Inflammatory macrophage (primary cell): ENCODE measurements at places on chromosomes 2 and 18.
A peak's percentile ranks its signal among the peaks of the same experiment; 100 is the strongest.

DNA sequence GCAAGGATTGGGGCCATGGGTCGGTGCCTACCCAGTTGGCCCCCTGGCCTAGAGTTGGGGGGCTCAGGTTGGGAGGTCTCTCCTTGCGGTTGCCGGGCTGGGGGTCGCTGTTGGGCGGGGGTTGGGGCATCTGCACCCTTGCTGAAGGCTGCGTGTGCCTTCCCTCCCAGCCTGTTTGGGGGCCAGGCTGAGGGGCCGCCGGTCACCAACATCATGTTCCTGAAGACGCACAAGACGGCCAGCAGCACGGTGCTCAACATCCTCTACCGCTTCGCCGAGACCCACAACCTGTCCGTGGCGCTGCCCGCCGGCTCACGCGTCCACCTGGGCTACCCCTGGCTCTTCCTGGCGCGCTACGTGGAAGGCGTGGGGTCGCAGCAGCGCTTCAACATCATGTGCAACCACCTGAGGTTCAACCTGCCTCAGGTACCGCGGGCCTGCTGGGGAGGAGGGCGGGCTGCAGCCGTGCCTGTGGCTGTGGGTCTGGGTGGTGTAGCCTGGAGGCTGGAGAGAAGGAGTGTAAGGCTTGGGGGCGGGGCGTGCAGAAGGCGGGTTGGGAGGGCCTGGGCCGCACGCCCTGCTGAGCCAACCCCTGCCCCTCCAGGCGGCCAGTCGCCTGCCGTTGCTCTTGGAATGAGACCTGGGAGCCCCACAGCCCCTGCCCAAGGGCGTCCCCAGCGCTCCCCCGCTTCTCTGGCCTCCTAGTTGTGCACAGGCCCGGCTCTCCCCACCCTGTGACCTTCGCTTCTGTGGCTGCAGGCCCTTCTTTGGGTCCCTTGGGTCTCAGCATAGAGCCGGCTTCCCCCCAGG, 7.2 kb upstream of the NEU4 start:
- no peak for DNase-seq

DNA sequence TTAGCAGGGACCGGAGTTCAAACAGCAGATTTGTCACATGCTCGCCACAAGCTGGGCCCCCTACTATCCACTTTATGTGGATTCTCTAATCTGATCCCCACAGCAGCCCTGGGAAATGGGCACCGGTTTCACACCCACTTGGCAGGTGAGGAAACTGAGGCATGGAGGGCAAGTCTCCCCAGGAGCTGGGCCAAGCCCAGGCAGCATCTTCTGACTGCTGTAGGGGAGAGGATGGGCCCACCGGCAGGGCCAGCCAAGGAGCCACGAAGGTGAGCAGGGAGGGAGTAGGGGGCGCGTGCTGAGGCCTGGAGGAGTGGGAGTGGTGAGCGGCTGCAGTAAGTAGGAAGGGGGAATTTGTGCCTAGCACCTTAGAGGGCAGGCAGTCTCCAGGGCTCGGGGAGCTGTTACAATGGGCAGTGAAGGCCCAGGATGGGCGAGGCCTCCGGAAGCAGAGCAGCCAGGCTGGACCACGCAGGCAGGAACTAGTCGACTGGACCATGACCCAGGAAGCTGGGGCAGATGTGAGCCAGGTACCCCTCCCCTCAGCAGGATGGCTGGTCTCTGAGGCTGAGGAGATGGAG, 37.1 kb downstream of the COA5 start:
- DNase-seq = no peak

GRCh38 chr18:60120231-60120750, 220.5 kb downstream of the PMAIP1 start:
- no peak for DNase-seq

- DNase-seq = no peak
These were observed 142.6 kb upstream of the FHL2 start for GRCh38 chr2:105541189-105542050.

DNA sequence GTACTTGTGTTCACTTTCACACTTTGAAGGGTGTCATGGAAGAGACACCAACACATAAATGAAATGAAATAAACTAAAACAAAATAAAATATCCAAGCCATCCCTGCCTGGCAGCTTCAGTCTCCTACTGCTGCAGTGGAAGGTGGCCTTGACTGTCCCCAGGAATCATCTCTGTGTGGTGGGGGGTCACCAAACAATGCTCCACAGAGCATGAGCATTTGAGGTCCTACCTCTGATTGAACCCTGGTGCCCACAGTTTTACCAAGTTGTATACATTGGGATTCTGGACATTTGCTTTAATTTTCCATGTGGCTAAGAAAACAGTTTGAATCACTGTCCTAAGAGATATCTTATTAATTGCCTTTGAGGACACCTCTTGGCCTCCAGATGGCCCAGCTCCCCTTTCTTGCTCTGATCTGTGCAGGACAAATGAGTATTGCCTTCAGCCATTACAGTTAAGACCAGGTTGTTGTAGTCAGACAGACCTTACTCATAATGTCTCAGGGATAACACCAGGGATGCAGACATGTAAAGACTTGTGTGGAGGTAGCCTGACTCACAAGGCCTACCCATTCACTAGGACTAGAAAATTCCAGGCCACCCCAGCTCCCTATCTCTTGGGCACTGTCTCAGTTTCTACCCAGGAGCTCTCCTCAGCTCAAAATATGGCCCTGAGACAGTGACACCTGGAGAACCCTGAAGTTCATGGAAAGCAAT, 195.0 kb downstream of the MYCN start:
- DNase-seq = no peak

DNA sequence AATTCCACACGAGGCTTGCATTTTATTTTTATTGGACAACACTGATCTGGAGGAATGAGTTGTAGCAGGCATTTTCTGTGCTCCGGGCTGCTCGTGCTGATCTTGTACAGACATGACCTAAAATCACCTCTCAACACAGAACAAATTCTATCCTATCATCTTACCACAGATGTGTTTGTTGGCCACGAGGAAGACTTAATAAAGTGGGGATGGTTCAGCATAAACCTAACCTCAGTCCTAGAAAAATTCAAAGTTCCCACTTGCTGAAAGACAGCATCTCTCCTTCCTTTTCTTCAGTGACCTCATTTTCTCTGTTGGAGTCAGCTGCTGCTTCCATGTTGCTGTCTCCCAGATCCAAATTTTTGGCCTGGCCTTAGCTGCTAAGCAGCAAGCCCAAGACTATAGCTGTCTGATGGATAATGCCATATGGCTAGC, 45.3 kb downstream of the RBKS start:
- DNase-seq = no peak

GRCh38 chr2:164810843-164811242, 30.8 kb downstream of the COBLL1 start:
- peak; percentile 2 for DNase-seq

DNA sequence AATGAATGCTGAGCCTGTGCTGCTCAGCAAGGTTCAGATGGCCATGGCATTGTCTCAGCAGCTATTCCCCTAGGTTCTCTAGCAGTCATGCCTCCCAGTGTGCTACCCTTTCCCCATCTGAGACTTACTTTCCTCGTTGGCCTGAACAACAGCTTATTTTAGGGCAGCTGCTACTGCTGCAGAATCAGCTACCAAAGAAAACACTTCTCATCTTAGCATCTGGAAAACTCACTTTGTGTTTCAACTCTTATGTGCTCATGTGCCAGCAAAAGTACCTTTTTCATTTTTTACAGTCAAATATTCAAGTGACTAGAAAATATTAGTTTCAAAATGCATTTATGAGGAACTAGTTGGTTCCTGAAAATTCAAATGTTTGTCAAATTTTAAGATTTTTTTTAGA, 60.4 kb upstream of the ZNF397 start:
- peak; percentile 36 for DNase-seq

- no peak for DNase-seq
These were observed 105.6 kb downstream of the CRIM1 start for GRCh38 chr2:36461039-36461681.

DNA sequence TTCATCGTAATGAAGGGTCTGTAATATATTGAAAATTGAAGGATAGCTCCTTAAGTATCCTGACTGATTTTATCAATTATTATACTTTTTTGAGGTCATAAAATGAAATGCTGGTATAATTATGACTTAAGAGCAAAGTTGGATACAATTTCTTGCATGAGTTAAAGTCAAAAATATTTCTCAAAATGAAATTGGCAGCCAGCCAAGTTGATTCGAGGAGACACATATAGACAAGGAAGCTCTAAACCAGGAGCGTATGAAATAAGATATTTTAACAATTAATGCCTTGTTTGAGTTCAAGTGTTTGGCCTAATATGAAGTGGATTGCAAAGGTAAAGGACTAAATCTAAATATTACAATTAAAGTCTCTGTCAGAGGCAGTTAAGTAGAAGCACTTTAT, 260.4 kb upstream of the DSEL start:
- no peak for DNase-seq

DNA sequence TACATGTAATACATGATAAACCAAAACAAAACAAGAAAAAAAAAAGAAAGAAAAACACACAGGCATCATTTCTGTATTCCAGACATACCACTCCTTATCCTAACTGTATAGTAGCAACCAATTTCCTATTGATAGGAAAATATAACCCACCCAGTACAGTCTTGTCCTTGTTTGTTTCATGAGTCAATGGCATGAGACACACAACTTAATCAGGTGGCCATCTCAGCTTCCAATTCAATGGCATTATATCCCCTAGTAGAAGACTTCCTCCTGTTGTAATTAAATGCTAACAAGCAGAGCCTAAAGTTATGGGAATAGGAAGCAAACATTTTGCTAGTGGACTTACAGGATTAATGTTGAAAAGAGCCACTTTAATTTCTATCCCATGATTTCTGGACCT, 121.0 kb upstream of the NOL4 start:
- no peak for DNase-seq

- DNase-seq = no peak
These were observed 370.7 kb upstream of the SYT4 start for GRCh38 chr18:43648002-43648401.

- no peak for DNase-seq
These were observed 77.4 kb downstream of the NAB1 start for GRCh38 chr2:190726255-190726654.

DNA sequence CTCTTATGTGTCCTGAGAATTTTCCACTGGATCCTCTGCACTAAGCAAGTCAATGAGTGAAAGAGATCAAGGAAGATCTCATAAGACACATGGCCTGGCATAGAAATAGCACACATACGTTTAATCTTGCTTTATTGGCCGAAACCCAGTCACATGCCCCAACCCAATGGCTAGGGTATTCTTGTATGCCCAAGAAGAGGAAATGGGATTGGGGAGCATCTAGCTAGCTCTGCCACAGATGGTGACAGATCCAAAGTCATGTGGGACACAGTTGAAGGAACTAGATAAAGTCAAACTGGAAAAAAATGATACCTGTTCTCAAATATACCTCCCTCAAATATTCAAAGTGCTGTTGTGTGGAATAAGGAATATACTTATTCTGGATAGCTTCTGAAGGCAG, 74.7 kb downstream of the CD28 start:
- peak; percentile 45 for DNase-seq

DNA sequence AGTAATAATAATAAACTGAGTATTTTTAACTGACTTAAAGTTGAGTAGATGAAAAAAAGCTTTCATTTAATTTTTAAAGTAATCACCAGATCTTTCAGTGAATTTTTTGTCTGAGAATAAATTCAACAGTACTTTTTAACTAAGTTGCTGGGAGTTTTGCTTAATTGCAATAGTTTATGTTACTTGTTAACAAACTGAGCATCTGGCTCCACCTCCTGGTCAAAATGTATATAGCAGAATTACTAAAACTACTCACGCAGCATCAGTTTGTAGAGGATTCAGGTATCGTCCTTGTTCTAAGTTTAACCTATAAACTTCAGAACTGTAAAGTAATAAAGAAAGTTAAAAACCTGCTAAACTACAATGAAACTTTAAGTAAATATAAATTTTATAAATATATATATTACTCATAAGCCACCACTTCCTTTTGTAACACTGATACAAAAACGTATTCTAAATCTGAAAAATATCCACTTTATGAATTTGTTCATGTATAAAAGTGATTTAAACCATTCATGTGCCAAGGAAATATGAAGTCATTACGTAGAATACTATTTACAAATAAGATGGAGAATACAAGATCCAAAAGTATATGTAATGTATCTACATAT, 21.3 kb downstream of the NOL10 start:
- peak; percentile 58 for DNase-seq
